ENCODE measurements at places on chromosomes 6 and 20.

DNA sequence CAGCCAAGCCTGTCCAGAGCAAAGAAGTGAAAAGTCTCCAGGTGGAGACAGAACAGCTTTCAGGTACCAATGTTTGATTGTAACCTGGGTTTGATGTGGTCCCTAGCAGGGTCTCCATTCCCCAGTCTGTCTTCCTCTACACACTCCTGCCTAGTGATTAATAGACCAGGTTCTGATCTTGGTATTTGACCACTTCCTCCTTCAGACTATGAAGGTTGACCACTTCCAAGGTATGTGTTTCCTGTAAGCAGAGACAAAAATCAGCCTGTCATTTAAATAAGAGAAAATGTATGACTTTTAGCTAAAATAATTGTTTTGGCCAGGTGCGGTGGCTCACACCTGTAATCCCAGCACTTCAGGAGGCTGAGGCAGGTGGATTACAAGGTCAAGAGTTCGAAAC, 41.8 kb upstream of the TOP1 start:
- no peak for DNase-seq

- no peak for DNase-seq
Observed at GRCh38 chr20:44838521-44838920, 28.2 kb upstream of the RIMS4 start.

GRCh38 chr6:167056370-167056769, 57.2 kb downstream of the CEP43 start:
- DNase-seq: no peak

- no peak for DNase-seq
Observed at GRCh38 chr20:50388733-50389437, 121.3 kb upstream of the PTPN1 start.

DNA sequence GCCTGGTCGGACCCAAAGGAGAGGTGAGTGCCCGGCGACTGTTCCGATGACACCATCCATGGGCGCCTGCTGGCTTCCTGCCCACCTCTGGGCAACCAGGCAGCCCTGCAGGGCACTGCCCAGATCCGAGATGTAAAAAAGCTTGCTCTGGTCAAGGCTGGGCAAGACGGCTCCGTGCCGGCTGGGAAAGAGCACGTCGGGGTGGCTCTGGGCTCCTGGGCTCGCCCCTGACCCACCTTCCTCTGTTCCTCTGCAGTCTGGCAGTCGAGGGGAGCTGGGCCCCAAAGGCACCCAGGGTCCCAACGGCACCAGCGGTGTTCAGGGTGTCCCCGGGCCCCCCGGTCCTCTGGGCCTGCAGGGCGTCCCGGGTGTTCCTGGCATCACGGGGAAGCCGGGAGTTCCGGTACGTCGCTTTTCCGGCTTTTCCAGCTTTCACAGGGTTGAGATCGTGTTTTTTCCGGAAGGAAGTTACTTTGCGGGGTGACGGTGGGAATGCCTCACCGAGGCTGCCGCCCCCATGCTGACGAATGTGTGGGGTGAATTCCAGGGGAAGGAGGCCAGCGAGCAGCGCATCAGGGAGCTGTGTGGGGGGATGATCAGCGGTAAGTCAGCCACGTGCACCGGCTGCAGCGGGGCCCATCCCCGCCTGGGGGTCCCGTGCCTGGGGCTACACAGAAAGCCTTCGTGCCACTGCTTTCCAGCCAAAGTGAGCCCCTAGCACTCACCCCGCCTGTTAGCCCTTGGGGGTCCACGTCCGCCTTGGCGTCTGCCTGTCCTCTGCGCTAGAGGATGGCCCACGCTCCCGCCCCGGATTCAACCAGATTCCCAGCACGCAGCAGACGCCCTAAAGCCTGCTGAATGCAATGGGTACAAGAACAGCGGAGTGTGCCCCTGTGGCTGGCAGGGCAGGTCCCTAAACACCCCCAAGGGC, 19.3 kb downstream of the COL9A3 start:
- no peak for DNase-seq

DNA sequence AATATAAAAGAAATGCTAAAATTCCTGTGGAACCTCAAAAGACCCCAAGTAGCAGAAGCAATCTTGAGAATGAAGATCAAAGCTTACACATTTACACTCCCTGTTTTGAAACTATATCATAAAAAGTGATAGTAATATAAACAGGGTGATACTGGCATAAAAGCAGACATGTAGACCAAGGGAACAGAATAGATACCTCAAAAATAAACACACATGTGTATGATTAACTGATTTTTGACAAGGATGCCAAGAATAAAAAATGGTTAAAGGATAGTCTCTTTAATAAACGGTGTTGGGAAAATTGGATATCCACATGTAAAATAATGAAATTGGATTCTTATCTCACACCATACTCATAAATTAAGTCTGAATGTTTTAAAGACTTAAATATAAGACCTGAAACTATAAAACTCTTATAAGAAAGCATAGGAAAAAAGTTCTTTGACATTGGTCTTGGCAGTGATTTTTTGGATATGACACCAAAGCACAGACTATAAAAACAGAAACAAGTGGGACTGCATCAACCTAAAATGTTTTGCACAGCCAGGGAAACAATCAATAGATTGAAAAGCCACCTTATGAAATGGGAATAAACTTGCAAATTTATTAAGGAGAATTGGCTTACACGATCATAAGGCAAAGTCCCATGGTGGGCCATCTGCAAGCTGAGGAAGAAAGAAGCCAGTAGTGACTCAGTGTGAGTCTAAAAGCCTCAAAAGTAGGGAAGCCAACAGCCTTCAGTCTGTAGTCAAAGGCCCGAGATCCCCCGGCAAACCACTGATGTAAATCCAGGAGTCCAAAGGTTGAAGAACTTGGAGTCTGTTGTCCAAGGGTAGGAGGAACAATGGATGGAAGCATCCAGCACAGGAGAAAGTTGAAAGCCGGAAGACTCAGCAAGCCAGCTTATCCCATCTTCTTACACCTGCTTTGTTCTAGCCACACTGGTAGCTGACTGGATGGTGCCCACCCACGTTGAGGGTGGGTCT, 144.3 kb downstream of the MEI4 start:
- no peak for DNase-seq

DNA sequence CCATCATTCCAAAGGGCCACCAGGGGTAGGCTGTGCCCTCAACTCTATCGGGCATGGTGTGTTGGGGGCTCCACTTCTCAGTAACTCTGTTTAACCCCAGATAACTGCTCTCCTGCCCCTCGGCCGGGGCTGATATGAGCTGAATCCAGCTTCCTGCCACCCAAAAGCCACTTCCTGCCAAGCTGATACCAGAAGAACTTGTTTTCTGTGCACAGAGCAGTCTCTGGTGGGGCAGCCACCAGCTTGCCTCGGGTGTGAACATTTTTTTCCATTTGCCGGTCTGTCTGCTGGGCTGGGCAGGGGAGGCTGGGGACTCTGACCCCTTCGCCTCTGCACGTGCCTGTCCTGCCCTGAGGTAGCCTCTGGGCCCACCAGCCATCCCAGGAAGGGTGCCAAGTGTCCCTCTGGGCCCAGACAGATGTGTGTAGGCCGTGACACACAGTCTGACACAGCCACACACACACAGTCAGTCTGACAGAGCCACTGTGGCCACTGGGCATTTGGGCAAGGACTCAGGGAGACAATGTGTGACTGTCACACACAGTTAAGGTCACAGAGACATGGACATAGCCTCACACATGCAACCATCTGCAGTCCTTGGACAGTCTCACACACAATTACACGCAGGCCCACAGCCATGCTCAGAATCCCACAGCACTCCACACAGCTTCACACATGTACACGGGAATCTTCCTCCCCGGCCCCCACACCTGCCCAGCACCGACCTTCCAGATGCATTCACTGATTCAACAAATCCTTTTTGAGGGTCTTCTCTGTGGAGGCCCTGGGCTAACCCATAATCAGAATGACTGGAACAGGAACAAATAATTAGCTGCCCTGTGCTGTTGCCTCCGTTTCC, 45.1 kb downstream of the NOL4L start:
- no peak for DNase-seq

GRCh38 chr20:64104667-64105451, 2.5 kb downstream of the NPBWR2 start:
- DNase-seq: no peak
